ENCODE measurements at places on chromosomes 16 and 17.

- peak; percentile 92 for DNase-seq
Observed at GRCh38 chr17:39238311-39238972, 12.7 kb upstream of the STAC2 start.

- no peak for DNase-seq
Observed at GRCh38 chr16:79267781-79268180, 332.8 kb downstream of the MAF start.

DNA sequence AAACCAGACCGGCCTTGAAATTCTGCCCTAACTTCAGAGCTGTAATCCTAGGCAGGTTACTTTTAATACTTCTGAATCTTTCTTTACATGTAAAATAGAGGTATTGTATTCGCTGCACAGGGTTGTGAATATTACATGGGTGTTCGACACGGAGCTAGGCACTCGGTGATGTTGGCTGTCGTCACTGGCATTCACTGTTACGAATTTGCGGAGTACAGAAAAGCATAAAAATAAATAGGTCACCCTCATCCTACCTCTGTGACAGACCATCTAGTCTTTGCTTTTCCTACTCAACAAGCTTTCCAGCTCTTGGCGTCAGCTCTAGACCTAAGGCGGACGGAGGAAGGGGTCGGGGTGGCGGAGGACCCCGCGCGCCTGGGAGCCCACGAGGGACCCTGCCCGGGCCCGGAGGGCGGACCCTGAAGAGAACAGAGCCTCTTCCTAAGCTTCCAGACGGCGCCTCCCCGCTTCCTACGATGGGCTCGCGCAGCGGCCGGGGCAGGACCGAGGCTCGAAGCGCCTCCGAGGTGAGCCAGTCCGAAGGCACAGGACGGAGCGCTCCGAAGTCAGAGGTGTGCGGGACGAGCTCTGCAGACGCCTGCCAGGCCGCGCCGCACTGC is 879 bp upstream of the SPG7 start:
- DNase-seq, result no peak

- DNase-seq, result no peak
Observed at GRCh38 chr17:45143767-45144198, 4.5 kb upstream of the HEXIM1 start.

DNA sequence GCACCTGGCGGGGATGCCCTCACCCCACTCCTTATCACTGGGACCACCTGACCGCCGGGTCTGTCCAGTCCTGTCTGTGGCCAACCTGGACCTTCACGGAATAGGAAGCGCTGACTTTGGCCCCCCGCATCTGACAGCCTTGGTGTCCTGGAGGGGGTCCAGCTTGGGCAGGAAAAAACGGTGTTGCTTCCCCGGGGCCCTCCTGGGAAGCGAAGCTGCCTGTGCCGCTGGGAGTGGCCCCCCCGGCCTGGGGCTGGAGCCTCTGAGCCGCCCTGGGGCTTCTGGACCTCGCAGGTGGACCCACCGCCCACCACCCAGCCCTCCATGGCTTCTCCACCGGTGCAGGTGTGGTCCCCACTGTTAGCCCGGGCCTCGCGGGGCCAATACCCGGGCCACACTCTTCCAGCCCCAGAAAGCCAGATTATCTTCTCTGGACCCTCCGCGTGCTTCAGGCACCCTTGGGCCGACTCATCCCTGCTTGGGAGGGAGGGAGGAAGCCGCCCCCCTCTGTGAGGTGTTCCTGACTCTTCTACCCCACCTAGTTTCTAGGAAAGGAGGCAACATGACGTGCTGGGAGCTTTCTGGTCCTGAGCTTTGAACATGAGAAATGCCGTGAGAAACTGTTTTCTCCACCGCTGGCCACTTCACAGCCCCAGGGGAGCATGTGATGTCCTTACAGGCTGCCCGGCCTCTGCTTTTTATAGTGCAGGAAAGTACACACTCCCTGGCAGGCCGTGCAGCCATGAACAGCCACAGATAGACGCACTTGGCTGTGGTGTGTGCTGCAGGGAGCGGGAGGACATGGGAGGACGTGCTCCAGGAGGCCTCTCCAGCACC is 1.1 kb downstream of the C1QTNF1 start:
- DNase-seq, result no peak

GRCh38 chr17:43003542-43004172 is 2.9 kb upstream of the IFI35 start:
- DNase-seq, result no peak

- no peak for DNase-seq
Observed at GRCh38 chr17:57966875-57967274, 11.7 kb upstream of the CUEDC1 start.

- DNase-seq, result no peak
Observed at GRCh38 chr16:69141014-69141413, 8.6 kb downstream of the UTP4 start.

GRCh38 chr17:34434052-34434451 is 71.0 kb upstream of the CCL1 start:
- no peak for DNase-seq

GRCh38 chr17:81685108-81685507 is 1.3 kb downstream of the HGS start:
- DNase-seq, result peak; percentile 26

DNA sequence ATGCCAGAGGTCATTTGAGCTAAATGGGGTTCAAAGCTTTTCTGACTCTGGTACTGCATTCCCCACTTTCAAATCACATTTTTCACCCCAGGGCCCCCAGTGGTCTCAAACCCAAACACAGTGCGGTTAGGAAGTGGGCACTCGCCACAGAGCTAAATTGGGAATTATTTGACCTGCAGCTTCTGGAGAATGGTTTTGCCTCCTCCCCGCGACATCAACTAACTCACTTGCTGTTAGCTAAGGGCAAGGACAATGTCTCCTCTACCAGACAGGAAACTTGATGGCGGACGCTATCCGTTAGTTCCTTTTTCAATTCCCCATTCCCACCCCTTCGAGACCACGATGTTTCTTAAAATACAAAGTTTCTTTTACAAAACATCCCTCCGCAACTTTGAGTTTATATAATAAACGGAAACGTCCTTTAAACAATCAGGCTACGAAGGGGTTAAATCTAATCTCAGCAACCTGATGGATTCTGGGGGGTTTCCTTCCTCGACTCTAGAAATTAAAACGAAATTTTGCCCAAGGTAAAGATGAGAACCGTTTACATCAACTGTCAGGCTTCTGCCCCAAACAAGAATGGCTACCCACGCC is 500 bp upstream of the KAT7 start:
- DNase-seq, result no peak

Data from NCI-H1436 (cell line).